ENCODE measurements at places on chromosomes 7 and 10.

DNA sequence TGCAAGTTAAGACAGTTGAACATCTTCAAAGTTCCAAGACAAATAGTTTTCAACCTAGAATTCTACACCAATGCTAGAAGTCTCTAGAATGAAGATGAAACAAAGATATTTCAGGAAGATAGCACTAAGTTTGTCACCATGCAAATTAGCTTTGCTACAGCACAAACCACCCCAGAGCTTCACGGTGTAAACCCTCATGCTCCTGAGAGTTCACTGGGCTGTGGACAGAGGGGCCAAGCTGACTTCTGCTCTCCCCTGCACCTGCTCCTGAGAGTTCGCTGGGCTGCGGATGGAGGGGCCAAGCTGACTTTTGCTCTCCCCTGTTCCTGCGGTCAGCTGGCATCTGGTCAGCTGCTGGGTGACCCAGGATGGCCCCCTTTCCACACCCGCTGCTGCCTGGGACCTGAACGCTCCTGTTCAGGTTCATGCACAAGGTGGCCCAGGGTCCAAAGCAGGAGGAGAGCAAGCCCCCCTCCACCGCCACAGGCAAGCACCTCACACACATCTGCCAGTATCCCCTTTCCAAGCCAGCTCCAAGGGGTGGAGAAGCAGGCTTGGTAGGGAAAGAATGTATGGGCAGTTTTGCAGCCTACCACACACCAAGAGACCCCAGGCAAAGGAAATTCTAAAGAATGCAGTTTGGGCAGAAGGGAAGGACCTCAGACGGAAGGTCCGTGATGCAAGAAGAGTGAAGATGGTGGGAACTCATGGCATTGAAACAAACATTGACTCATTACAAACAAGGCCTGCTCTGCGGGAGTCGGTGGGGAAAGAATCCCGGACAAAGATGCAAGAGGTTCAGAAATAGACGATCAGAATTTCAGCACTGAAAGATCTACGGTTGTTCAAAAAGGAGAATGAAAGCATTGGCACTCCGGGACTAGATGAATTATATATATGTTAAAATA, 137.8 kb upstream of the PPP2R2D start:
- DNase-seq: no peak

DNA sequence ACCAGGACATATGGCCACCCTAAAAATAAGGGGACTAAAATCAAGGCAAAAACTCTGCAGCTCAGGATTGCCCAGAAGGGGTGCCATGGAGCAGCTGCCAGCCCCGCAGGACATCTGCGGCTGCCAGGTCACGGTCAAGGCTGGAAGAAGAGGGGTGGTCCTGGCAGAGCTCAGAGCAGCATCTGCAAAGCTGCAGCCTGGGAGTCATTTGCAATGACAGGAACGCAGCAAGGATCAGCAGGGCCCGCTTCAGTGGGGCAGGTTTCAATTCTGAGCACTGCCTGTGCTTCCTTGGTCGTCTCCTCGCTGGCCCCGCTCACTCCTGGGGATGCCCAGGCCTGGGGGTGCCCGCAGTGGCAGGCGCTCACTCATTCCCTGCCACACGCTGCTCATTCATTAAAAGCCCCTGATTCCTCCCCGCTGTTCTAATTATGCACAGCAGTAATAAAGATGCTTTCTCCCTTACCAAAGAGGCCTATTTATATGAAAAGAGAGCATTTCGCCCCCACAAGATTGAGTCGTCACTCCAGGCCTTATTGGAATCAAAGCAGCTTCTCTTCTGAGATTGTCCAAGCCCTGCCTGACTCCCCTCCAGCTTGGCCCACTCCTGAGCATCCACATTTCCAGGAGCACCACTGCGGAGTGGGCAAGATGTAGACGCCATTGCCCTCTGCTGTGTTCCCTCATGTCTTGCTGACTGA, 4.6 kb downstream of the HSPA12A start:
- no peak for DNase-seq

DNA sequence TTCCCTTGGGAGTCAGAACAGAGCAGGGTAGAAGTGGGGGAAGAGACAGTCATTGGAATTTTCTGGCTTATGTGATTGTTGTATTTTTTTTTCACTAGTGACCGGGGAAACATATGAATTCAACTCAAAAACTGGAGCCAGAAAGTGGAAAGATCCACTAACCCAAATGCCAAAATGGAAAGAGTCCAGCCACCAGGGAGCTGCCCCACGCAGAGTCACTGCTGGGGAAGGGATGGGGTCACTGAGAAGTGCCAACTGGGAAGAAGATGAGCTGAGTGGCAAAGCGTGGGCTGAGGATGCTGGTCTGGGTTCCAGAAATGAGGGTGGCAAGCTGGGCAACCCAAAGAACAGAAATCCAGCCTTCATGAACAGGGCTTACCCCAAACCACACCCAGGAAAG, 69.2 kb downstream of the CDHR3 start:
- no peak for DNase-seq

GRCh38 chr10:112713411-112713810, 236.6 kb upstream of the TCF7L2 start:
- DNase-seq: no peak

- DNase-seq: no peak
These were observed 12.9 kb downstream of the CFAP46 start for GRCh38 chr10:132929480-132929879.

DNA sequence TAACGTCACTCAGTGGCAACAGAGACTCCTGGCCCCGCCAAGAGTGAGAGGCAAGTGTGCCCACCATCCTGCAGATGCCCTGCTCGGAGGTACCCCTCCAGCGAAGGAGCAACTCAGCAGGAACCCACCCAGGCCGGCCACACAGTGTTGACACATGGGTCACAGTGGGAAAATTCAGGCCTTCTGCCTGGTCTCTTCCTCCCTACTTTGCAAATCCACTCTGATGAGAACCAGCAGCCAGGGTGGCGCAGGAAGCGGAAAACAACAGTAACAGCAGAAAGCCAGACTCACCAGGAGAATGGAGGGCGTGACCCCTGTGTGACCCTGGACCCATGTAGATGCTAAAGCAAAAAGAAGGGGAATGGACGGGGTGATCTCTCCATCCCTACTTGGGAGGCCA, 53.8 kb downstream of the CTBP2 start:
- DNase-seq: no peak

Measured in iPS DF 6.9 (cell line).